ENCODE measurements at places on chromosomes 3 and 15.

GRCh38 chr15:67680641-67681040 lies 138.1 kb downstream of the MAP2K5 start:
- peak; percentile 4 for DNase-seq

GRCh38 chr15:69031013-69032001 lies 16.8 kb downstream of the NOX5 start:
- DNase-seq, result no peak

DNA sequence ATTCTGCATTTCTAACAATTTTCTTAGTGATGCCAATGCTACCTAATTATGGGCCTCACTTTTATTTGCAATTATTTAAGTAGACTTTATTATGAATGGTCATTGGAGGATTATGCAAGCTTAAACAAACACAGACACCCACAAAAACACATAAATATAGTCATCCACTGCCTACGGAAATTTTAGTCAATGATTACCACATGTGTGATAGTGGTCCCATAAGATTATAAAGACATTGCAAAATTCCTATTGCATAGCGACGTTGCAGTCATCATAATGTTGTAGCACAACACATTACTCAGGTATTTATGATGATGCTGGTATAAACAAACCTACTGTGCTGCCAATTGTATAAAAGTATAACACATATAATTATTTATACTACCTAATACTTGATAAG lies 247.8 kb upstream of the ALCAM start:
- peak; percentile 81 for DNase-seq

- DNase-seq, result no peak
Observed at GRCh38 chr3:116374901-116375300, 70.4 kb downstream of the LSAMP start.

DNA sequence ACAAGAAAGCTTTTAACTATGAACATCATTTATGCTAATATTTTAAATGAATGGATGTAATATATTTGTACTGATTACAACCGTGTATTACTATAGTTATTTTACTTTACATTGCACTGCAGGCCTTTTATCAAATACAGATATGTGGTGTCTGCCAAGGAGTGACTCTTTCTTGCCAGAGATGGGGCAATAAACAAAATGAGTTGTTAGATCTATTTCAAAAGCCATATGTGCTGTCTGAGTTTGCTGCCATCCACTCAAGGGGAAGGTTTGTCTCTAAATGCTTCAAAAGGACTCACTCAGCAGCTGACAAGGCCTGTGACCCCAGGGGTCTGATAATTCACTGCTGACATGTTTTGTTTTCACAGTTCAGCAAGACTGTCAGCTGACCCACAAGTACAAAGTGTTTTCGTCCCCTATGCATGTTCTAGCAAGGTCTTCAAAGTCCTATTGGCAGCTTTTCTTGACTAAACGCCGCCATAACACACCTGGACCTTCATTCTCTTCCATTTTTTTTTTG lies 41.3 kb upstream of the ZBED2 start:
- DNase-seq, result no peak

DNA sequence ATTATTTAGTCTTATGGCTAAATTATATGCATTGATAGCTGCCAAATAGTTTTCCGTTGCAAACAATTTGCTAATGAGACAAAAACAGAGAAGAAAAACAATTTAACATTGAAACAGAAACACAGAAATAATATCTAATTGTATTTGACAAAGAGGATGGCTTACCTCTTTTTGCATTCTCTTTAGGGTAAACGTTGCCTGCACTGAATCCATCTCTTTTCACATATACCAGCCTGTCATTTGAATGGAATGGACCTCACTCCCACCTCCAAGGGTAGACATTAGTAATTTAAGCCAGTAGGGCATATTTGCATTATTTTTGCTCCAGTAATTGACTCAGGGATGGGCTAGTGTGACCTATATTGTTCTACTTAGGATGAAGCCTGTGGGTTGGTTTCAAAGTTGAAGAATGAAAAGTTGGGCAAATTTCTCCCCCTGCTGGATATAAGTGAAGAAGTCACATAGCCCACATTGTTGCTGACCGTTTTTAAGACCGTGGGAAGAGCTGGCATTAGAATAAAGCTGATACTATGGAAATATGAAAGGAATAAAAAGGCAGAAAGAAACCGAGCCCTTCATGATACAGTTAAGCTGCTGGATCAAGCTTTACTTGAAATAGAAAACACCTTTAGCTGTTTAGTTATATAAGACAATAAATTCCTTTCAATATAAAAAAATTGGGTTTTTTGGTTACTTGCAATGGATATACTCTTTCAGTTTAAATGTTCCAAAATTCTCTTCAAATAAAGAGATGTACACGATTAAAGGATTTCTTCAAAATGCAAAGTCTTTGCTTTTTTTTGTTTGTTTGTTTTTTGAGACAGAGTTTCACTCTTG lies 26.9 kb downstream of the PIERCE2 start:
- peak; percentile 23 for DNase-seq

DNA sequence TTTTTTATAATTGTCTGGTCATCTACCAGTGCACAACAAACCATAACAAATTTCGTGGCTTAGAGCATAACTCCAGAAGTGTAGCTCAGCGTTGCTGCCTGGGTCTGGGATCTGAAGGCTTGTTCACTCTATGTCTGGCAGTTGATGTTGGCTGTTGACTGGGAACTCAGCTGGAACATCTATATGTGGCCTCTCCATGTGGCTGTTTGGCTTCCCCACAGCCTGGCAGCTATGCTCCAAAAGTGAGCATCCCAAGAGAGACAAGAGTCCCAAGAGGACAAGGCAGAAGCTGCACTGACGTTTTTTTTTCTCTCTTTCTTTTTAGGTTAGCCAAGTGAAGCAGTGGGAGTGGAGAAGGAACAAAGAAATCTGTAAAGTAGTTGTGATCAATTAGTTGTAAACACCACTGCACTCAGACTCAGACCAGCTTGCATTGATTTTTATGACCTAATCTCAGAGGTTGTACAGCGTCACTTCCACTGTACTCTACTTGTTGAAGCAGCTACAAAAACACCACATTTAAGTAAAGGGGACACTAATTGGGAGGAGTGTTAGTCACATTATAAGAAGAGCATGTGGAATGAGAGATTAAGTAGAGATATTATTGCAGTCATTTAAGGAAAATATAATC lies 2.5 kb upstream of the GPR176 start:
- DNase-seq, result no peak

DNA sequence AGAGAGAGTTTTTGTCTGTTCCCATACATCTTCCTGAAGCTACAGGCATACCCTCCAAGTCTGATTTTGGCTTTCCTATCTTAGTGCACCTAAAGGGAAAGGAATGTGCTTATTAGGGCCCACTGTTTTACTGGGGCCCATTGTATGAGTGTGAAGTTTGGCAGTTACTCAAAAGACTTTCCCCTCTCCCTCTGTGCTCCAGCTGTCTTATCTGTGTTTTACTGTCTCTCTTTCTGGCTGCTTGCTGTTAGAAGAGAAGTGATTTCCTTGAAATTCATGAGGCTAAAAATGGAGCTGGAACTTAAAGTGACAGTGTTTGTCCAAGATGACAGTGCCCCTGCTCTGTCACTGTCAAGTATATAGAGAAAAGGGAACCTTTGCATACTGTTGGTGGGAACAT lies 436.2 kb downstream of the OCA2 start:
- no peak for DNase-seq

GRCh38 chr15:49225572-49226281 lies 55.7 kb downstream of the GALK2 start:
- DNase-seq, result no peak

GRCh38 chr15:56917652-56918045 lies 795 bp upstream of the TCF12 start:
- no peak for DNase-seq

- DNase-seq, result no peak
Observed at GRCh38 chr15:29740692-29741311, 81.5 kb downstream of the TJP1 start.

GRCh38 chr3:134985864-134986715 lies 191.0 kb downstream of the EPHB1 start:
- DNase-seq, result peak; percentile 11

All from AG09309 (cell line).